ENCODE measurements at places on chromosomes 5 and 9. TPM values are rescaled to one million over a fixed set of nuclear protein-coding genes. Genes with fewer than 3 reads are reported as not detected.

GRCh38 chr5:69528035-69528434, 32.0 kb upstream of the GTF2H2C start:
- no peak for DNase-seq

GRCh38 chr5:58711965-58712364, 129.1 kb downstream of the RAB3C start:
- no peak for DNase-seq

DNA sequence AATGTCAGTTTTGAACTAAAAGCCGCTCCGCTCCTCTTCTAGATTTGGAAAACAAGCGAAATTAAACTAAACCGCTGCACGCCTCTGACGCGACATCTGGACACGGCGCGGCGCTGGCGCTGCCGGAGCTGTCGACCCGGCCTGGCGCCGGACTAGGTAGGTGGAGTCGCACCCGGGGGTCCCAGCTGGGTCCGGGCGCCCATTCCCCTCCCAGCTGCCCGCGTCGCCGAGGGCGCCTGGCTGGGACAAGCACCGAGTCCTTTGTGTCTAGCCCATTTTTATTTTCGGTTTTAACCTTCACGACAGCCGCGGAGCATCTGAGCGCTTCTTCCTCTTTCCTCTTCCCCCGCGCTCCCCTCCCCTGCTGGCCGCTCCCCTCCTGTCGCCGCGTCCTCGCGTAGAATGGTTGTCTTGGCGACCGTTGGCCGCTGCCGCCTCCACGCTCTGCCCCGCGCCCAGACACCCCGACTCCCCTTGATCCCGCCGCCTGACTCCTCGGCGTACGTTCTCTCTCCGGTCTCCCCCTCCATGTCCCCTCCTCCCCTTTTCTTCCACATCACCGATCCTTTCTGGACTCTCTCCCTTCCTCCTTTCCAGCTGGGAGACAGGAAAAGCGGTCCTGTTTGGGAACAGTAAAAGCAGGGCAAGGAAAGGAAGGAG, 545 bp downstream of the CDKN2B-AS1 start:
- DNase-seq: no peak

GRXCR2 gene
- polyA plus RNA-seq: not detected

DNA sequence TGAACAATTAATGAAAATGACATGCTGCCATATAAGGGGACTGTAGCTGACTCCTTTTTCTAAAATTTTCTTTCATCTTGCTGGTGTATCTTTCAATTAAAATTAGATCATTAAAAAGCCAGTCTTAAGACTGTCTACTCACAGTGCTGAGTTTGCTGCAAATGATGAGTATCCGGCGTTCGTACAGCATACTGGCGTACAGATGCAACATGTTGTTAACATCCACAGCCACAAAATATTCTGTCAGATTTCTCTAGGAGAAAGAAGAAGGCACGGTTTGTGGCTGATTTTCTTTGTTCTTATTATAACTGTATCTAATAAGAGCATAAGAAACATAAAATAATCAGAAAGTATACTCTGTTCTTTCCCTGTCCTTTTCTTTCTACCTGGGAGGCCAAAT, 278.1 kb downstream of the DENND1A start:
- DNase-seq: no peak

GRCh38 chr5:65825408-65826328, 100.7 kb upstream of the ERBIN start:
- DNase-seq: no peak

GRCh38 chr9:5113994-5114748, 71.3 kb downstream of the INSL6 start:
- DNase-seq: no peak

GRCh38 chr5:163503106-163504078, 2.0 kb upstream of the MAT2B start:
- peak; percentile 76 for DNase-seq

DNA sequence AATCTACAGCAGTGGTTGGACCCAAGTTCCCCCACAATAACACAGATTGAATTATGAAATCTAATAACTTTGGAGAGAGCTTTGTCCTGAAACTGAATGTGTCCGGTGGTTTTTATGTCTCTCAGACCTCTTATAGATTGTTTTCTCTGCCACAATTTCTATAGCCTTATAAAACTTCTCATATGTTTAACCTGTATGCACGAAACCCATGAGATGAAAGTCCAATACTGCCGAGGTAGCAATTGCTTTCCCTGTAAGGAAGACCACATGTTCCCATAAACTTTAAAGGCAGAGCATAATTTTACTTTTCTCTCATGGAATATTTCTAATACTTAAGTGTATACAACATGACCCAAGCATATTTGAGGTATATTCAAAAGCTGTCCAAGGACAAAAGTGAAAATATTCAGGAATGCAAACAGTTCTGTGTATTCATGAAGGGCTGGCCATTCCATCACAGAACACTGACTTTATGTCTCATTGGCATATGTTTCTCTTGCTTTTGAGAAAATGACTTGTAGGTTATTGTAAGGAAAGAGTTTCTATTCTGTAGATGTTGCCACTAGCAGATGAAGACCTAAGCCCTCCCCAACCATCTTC, 94.4 kb upstream of the TLE4 start:
- DNase-seq: no peak

GRCh38 chr5:125410537-125411070, 664.2 kb upstream of the ZNF608 start:
- DNase-seq: no peak

DNA sequence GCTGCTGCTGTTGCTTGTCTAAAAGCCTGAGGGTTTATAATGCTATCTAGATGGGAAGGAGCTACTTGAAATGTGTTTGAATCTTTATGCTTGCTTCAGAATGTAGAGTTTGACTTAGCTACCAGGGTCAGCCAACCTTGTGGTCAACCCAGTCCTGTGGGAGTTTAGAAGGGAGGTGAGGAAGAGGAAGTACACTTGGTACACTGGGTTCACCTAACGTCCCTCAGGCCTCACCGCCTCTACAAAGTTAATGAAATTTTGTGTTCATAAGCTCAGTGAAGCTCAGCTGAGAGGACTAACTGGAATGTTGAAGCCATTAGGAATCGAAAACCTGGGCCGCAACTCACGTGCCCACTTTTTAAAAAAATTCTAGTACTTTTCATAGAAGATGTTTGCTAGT, 10.7 kb downstream of the IQGAP2 start:
- DNase-seq: no peak

IL13 gene
- not detected for polyA plus RNA-seq

DNA sequence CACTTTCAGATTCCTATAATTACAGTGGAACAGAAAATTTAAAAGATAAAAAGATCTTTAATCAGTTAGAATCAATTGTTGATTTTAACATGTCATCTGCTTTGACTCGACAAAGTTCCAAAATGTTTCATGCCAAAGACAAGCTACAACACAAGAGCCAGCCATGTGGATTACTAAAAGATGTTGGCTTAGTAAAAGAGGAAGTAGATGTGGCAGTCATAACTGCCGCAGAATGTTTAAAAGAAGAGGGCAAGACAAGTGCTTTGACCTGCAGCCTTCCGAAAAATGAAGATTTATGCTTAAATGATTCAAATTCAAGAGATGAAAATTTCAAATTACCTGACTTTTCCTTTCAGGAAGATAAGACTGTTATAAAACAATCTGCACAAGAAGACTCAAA, 29.5 kb downstream of the ZFYVE16 start:
- no peak for DNase-seq

DNA sequence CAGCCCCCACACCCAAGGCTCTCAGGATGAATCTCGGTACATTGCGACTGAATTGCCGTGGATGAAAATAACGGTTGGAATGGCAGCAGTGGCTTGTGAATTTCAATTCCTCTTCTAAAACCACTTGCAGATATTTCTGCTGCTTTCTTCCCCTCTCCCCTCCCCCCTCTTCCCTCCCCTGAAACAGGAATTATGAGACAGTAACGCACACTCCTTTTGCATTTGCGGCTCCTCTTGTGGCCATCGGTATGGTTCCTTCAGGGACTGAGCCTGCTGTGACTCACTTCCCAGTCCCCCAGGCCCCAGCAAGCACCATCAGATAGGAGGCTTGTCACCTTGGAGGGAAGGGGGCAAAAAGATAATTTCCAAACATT, 9.7 kb downstream of the DCANP1 start:
- no peak for DNase-seq

GRCh38 chr9:113701774-113702755, 174.0 kb upstream of the ZNF618 start:
- no peak for DNase-seq

DNA sequence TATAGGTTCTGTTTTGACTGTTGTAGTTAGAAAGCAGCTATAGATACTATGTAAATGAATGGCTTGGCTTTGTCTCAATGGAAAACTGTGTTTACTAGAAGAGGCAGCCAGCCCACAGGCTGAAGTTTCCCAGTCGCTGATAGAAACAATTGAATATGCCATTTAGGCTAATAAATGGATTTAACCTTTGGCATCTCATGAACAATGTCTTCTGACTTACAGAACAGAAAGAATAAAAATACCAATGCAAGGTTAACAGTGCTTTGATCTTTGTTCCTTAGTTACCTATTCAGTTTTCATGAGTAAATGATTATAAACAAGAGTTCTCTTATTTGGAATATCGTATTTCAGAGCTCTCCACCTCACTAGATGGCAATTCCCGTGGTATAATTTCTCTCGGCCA, 120.6 kb downstream of the PAM start:
- no peak for DNase-seq

Measured in renal cortex interstitium (tissue), 15 donors.